ENCODE measurements at places on chromosomes 3 and 15. TPM values are rescaled to one million over a fixed set of nuclear protein-coding genes. Genes with fewer than 3 reads are reported as not detected.

- DNase-seq, result no peak
Observed at GRCh38 chr3:139281522-139282196, 62.2 kb upstream of the MRPS22 start.

- DNase-seq, result no peak
Observed at GRCh38 chr15:61025781-61026180, 203.3 kb downstream of the RORA start.

DNA sequence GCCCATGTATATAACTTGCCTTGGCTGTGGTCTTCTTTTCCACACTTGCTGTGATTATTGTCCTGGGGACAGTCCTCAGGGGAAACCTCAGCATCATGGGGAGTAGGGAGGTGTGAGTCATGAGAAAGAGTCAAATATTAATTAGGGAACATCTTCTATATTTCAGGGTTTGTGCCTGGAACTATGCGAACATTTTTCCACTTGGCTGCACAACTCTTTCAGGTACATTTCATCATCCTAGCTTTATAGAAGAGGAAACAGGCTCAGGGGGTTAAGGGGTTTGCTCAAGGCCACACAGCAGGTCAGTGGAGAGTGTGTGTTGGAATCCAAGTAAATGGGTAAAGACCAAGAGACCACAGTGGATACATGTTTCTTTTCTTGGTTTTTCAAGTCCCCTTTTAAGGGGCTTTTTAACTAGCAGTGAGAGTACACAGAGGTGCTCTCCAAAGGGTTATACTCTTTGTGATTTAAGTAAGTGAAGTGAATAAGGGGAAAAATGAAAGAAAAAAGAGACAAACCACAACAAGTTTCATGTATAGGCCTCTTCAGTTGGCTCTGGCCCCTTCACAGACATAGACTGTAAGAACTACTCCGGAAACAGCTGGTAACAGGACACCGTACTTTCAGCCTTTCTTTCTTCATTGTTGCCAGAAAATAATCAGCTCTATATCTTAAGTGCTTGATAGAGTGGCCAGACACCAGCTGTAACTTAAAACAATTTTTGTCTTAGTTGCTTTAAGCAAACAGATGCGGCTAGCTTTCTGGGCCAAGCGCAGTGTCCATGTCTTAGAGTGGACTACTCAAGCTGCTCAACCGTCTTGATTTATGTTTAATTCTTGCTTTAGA lies 64.6 kb downstream of the EEFSEC start:
- no peak for DNase-seq

The GREM1 gene
- polyA plus RNA-seq, result 1.5 TPM

- DNase-seq, result no peak
Observed at GRCh38 chr3:154552338-154552737, 122.3 kb upstream of the GPR149 start.

DNA sequence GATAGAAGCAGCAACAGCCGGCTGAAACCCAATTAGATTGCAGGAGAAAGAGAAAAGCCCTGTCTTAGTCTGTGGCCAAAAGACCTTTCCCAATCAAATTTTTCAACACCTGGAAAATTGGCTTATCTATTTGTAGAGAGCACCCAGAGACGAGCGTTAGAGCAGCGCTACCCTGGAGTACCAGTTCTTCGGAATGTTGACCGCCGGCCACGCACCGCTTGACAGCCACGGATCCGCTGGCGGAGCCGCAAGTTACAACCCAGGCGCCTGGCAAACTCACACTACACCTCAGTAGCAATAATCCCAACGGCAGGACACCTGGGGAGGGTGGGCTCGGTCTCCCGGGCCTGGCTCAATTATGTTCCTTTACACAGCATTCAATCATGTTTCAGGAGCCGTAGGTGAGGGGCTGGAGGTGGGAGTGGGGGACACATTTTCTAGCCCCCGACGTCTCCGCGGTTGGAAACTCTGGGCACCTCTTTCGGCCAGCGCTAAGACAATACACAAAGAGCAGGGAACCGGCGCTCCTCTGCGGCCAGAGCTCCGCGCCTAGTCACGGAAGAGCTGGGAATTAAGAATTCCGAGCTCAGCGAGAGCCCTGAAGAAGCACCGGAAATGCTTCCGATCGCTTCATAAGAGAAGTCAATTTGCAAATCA lies 1.2 kb downstream of the MB21D2 start:
- DNase-seq, result peak; percentile 58

GRCh38 chr3:7953449-7954014 lies 548.1 kb upstream of the LMCD1 start:
- DNase-seq, result no peak

DNA sequence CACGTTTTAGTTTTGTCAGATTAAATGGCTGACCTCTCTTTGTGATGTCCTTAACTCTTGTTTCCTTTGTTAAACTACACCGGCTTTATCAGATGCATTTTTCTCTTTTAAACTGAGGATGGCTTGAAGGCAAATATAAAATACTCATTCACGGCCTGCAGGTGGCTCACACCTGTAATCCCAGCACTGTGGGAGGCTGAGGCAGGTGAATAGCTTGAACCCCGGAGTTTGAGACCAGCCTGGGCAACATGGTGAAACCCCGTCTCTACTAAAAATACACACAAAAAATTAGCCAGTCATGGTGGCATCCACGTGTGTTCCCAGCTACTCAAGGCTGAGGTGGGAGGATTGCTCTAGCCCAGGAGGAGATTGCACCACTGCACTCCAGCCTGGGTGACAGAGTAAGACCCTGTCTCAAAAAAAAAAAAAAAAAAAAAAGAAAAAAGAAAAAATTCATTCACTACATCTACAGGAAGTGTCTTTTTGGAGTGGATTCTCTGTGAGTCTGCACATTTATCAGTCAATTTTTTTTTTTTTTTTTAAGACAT lies 34.7 kb upstream of the SACM1L start:
- DNase-seq, result no peak

GRCh38 chr3:196216089-196216564 lies at the start of gene SLC51A:
TSS of gene SLC51A (plus strand) at chr3:196216534. CDS start at chr3:196216713, 179 bp downstream.
- DNase-seq, result no peak

GRCh38 chr3:143757691-143758090 lies 90.6 kb downstream of the SLC9A9 start:
- no peak for DNase-seq

DNA sequence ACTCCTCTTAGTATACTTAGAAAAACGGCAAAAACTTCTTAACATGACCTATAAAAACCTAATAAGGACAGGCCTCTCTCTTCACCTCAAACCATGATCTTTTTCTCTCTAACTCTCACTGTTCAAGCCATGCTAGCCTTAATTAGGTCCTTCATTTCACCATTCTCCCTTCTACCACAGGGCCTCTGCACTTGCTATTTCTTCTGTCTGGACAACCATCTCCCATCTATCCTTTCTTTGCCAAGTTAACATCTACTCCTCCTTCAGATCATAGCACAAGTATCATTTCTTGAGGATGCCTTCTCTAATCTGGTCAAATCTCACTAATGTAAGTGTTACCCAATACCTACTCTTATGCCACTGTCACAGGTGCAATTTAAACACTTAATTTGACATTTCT lies 39.1 kb downstream of the TMCC1 start:
- DNase-seq, result no peak

DNA sequence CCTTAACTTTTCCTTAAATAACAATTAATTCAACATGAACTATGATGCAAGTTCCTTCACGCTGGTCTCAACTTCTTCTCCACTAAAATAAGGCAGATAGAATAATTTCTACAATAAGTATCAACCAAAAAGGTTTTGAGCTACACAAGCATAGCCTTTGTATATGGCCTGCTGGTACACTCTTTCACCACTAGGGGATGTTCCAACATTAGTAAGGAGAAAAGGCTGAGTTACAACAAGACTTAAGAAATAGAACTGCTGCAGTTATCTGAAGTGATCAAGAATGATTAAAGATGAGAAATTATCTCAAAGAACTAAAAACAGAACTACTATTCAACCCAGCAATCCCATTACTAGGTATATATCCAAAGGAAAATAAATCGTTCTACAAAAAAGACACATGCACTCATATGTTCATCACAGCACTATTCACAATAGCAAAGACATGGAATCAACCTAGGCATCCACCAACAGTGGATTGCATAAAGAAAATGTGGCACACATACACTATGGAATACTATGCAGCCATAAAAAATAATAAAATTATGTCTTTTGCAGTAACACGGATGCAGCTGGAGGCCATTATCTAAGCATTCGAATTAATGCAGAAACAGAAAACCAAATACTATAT lies 14.4 kb downstream of the ATP13A3 start:
- peak; percentile 73 for DNase-seq

The GRK7 gene
- polyA plus RNA-seq, result not detected

DNA sequence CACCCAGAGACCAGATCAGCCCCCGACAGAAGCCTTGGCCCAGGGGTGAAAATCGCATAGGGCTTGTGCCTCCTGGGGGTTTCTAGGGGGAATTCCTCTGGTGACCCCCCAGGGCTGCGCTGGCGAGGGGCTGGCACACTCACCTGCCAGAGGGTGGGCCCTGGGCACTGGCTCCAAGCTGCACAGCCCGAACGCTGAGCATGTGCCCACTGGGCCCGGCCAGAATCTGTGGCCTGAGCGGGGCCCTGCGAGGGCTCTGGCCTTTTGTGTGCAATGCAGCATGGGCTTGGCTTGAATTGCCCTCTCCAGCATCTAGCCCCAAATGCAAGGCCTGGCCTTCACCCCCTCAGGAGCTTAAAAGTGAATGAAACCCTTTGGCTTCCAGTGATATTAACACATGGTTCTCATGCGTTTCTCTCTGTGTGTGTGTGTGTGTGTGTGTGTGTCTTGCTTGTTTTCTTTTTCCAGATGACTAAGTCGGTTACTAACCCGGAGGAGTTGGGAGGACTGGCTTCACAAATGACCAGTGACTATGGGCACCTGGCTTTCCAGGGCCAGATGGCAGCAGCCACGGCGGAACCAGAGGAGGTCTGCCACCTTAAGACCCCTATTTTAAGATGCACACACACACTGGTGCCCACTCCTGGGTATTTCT lies 259.1 kb upstream of the TPM1 start:
- DNase-seq, result no peak

- no peak for DNase-seq
Observed at GRCh38 chr3:59404851-59405250, 355.0 kb upstream of the CFAP20DC start.

DNA sequence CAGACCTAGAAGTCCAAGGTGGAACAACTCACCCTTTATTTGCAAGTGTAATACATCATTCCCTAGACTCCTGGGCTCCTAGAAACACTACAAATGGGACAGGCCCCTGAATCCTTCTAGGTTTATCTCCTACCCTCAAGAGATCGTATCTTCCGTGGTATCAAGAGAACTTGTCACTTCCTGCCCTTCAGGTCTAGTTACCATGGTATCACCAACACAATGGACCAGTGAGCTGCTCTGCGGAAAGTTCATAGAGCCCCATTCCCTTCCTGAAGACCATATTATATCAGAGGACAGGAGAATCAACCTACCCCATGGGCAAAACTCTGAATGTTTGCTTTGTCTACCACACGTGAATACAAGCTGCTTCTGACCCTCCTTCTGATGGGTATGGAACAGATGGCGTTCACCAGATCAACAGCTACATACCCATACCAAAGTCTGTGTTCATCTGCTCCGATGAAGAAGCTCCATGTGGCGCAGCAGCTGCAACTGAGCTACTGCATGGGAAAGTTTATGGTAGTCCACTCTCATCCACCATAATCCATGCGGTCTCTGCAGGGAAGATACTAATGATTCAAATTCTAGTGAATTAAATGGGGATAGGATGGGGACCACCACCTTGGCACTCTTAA lies 84.6 kb upstream of the KLF13 start:
- no peak for DNase-seq
